Activated CD4-positive, alpha-beta T cell treated with anti-CD3 and anti-CD28 coated beads, Interleukin-10, Interleukin-2, amounts not matched to agents 100 ng/mL and 50 ng/mL, durations not matched to agents 16 hours and 8 hours (primary cell): ENCODE measurements at places on chromosomes 12 and 14.
A peak's percentile ranks its signal among the peaks of the same experiment; 100 is the strongest.

GRCh38 chr14:88264116-88264515 lies 59.0 kb downstream of the KCNK10 start:
- DNase-seq, result no peak

GRCh38 chr12:63163541-63163940 lies 12.5 kb upstream of the AVPR1A start:
- no peak for DNase-seq

GRCh38 chr14:71250791-71251190 lies 343.5 kb downstream of the PCNX1 start:
- DNase-seq, result no peak

GRCh38 chr12:54683398-54683797 lies 35.2 kb upstream of the DCD start:
- DNase-seq, result no peak

DNA sequence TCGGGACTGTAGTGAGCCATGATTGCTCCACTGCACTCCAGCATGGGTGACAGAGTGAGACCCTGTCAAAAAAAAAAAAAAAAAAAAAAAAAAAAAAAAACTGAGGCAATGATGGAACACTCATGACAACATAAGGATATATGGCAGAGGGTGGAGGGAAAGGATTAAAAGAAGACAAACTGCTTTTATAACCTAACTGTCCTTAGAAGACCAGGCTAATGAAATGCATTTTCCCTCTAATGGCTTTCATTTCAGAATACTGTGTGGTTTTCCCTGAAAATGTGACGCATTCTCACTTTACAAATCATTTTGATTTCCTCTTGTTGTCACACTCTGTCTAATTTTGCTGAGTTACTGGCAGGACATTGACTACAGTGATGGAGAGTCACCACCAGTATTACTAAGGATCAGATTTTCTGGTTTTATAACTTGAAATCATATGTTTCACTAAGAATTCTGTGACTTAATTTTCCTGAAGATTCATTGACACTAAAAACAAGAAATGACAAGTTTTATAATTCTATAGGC lies 137.6 kb upstream of the SSTR1 start:
- DNase-seq, result peak; percentile 40

GRCh38 chr12:44542716-44543115 lies 333.4 kb downstream of the NELL2 start:
- DNase-seq, result no peak

DNA sequence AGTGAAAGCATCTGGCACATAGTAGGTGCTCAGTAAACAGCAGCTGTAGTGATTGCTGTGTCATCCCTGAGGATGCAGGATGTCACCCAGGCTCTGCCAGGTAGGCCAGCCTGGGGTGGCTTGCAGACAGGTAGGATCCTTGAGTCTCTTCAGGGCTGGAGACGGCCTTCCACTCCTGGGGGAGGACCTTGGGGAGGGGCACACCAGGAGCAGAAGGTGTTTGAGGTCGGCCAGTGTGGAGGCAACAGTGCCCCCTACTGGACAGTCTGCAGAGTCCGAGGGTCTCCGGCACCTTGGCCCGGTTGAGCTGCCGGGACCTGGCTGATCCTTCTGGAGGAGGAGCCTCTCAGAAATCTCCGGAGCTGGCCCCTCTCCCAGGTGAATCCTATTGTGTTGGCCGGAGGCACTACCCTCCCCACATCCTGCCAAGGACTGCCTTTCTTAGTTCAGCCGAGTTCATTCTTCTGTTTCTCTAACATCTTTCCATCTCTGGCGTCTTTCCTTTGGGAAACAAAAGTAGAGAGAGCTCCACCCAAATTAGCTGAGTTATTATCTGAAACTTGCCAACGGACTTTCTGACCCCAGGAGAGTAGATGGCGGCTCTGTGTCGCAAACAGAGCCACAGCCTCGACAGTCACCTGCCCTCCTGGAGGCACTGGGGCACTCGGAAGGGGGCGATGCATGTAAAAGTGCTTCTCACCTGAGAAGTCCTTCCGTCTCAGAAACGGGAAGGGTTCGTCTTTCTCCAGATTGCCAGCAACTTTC lies 41.8 kb upstream of the CLMN start:
- peak; percentile 57 for DNase-seq

GRCh38 chr14:91244501-91244901 lies at the start of gene GPR68:
TSS of gene GPR68 (minus strand) at chr14:91244704. CDS start at chr14:91235050, 9,654 bp downstream.
- DNase-seq, result peak; percentile 71

DNA sequence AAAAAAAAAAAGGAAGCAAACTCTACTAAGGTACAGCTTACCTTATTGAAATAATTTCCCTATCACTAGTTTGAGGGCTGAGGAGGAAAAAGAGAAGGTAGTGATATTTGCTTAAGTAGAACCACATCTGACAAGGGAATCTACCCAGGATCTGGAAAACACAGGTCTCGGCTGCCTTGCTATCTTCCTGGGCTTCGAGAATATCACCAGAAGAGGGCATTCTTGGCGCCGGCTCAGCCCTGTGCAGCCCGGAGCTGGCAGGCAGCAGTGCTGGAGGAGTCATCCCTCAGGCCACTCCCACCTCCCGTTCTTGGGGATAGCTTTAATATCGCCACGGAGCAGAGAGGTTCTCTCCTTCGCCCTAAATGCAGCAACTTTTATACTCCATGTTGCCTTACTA lies 1181.2 kb downstream of the VRK1 start:
- DNase-seq, result peak; percentile 89

DNA sequence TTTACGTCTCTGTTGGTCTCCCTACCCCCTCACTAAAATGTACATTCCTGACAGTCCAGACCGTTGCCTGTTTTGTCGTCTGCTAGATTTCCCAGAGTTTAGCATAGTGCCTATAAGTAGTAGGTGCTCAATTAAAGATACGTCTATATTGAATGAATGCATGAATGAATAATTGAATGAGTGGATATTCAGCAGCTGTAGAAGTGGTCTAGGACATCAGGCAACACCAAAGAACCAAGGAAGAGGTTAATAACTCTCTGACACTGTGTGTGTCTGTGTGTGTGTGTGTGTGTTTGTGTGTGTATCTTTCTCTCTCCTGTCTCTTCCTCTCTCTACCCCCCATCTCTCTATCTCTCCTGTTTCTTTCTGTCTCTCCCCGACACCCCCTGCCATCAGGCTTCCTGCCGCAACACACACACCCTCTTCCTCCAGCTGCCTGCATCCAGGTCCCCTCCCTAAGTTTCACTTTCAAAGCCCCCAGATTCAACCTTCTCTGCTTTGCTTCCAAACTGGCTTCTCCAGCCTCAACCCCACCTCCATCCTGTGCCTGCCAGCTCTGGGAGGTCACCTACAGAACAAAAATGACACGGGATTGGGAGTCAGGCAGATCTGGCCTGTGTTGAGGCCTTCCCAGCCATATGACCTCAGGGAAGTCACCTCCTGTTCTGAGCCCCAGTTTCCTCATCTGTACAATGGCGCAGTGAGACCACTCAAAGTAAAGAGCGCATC lies 119.9 kb upstream of the NCOR2 start:
- DNase-seq, result no peak

DNA sequence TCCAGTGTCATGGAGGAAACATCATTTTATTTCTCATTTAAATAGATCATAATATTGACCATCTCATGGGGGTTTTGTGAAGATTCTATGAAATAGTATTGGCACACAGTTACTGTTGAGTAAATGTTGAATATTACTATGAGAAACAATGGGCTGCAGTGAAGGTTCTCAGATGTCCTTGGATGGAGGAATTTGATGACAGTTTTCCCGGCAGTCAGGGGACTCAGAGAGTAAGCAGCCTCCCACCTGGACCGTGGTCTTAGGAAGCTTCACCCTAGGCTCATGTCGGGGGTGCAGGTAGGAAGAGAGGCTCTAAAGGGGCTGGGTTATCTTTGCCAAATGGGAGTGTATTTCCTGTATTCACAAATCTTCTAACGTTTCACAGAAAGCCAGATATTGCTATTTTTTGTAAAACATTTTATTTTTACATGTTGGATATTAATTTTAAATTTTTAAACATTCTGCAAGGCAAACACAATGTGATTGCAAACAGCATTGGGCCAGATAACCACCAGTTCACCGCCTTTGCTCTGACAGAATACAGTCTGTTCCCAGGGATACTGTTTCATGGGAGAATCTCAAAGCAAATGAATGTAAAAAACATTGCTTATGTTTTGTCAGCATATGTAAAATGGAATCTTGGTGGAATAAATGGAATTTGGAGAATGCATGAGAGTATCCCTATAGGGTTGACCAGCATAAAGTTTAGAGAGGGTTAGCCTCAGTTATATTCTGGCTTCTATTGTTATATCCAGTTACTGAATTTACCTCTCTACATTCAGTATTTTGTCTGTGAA lies 380.8 kb upstream of the TMEM132C start:
- no peak for DNase-seq

GRCh38 chr14:92414690-92415445 lies 91.9 kb downstream of the SLC24A4 start:
- DNase-seq, result no peak

DNA sequence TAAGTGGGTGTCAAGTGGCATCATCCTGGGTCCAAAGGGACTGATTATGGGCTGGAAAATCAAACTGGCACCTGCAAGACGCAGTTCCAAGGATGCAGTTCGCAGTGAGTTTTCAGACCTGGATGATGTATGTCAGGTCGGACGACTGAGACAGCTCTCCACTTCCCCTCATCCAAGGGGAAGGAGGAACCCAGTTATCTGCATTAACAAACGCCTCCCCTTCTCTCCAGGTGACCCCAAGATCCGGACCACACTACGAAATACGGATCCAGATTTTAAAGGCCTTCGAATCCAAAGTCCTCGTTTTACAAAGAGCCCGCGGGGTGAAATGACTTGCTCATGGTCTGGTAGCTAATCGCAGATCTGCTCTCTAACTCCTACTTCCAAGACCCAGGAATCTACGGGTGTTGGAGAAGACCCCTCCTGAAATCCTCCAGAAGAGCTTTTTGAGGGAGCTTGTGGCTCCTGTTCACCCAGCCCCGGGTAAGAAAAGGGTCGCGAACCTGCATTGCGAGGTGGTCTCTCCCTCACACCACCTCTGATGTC lies 460 bp upstream of the SYNE2 start:
- no peak for DNase-seq

GRCh38 chr12:25115677-25116076 lies 79.3 kb downstream of the DNAI7 start:
- DNase-seq, result no peak

GRCh38 chr12:76106631-76107030 lies 22.1 kb upstream of the NAP1L1 start:
- no peak for DNase-seq

GRCh38 chr12:31620311-31620710 lies 29.4 kb upstream of the DENND5B start:
- DNase-seq, result no peak

- DNase-seq, result no peak
These were observed 396.4 kb downstream of the ZFP36L1 start for GRCh38 chr14:68396461-68396860.

DNA sequence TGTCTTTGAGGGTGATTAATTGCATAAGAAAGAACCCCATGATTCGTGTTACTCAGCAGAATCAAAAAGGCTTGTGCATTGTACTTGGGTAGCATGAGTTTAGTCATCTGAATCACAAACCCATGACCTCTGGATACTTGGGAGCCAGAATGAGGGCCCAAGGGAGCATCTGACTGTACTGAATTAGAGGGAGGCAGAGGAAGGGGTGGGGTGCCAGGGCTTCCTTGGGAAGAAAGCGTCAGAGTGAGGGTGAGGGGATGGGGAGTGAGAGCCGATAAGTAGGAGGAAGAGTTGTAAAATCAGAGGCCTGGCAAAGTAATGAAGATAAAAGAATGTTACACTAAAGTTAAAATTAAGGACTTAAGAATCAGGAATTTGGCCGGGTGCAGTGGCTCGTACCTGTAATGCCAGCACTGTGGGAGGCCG lies 29.8 kb downstream of the GPRC5D start:
- no peak for DNase-seq

- no peak for DNase-seq
These were observed 36.7 kb upstream of the TMCC3 start for GRCh38 chr12:94686834-94687628.

DNA sequence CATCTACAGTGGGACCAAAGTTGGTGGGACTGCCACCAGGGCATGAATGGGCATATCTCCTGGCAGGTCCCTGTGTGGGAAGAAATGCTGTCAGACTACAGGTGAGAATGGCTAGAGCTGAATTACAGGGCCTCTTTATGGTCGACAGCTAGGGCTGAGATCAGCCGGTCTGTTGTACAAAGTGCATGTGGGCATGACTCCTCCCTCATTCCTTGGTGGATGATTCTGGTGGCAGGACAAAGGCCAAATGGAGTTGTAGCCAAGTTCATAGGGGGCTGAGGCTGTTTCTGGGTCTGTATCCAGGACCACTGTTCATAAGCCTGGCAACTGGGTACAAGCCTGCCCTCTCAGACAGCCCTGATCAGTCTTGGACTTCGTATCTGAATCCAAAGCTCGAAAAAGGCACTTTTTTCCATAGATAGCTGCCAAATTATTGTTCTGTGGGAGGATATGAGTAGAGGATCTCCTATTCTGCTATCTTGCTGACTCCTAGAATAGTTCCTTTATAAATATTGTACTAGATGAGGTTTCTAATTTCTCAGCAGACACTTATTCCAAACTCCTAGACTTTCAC lies 460.8 kb downstream of the TMEM117 start:
- DNase-seq, result no peak

- no peak for DNase-seq
These were observed 65.9 kb upstream of the ARHGAP5 start for GRCh38 chr14:32011225-32011624.

DNA sequence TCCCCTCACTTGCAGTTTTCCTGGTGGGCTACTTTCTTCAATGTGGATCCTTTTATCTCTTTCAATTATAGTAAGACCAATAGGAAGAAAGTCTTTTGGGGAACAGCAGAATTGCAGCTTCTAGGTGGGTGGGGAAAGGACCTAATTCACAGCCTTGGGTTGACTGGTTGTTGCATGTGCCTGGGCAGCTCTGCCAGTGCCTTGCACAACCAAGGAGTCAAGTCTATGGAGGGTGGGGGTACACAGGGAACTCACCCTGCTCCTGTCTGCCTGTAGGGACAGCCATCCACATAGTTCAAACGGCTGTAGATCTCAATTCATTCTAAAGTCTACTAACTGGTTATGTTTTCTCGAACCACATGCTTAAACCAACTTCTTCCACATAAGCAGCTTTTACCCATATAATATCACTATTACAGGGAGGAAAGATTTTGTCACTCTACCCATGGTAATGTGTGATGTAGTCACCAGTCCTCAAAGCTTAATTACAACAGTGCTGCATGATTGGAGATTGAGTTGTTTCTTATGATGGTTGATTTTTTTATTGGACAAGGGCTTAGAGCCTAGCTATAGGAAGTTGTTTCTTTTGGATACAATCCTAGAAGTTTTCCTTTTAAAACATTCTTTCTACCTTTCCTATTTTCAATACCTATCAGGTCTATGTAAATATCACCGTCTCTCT lies 117.7 kb upstream of the FRMD6 start:
- no peak for DNase-seq

- DNase-seq, result no peak
These were observed 87.3 kb downstream of the KSR2 start for GRCh38 chr12:117881517-117881916.

- DNase-seq, result no peak
These were observed 13.5 kb upstream of the KRT82 start for GRCh38 chr12:52419656-52420055.

DNA sequence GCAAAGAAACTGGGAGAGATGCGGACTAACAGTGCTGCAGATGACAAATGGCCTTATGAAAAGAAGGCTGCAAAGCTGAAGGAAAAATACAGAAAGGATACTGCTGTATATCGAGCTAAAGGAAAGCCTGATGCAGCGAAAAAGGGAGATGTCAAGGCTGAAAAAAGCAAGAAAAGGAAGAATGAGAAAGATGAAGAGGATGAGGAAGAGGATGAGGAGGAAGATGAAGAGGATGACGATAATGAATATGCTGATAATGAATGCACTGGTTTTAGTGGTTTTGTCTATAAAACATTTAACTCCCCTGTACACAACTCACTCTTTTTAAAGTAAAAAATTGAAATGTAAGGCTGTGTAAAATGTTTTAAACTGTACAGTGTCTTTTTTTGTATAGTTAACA lies 13.2 kb upstream of the ARID4A start:
- no peak for DNase-seq
